ENCODE measurements at places on chromosomes 12 and 14.
A peak's percentile ranks its signal among the peaks of the same experiment; 100 is the strongest.

- peak; percentile 55 for DNase-seq
Measured at GRCh38 chr12:79927772-79928474, 7.0 kb downstream of the PPP1R12A start.

DNA sequence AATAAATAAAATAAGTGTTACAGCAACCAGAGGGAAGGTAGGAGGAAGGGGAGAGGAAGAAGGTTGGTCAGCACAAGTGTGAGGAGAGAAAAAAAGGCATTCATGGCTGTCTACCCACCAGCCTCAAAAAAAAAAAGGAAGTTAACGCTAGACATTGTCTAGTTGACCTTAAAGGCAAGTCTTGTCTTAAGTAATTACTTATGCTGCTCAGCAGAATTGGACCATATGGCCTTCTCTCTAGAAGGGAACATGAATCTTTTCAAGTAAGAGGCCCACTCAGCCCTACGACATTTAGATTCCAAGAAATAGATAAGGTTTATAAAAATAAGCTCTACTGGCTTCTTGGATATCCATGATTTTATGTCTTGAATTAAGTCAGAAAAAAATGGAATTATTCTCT, 172.7 kb downstream of the ETNK1 start:
- DNase-seq: no peak

- DNase-seq: peak; percentile 26
Measured at GRCh38 chr12:84604551-84604950, 308.0 kb downstream of the SLC6A15 start.

DNA sequence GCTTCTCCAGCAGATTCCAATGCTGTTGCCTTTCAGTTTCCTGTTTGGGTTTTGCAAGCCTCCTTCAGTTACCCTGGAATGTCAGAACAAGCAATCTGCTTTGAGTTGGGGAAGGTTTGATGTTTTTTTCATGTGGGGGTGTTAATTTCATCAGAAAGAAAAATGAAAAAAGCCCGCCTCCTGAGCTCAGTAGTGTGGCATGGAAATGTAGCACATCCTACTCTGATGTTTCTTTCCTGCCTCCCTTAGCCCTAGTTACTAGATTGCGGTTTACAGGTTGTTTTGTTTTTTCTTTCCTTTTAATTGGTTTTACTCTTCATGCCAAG, 22.6 kb downstream of the IFNG-AS1 start:
- peak; percentile 50 for DNase-seq

- no peak for DNase-seq
Measured at GRCh38 chr14:90660865-90661570, 155.2 kb downstream of the TTC7B start.

GRCh38 chr14:36518586-36519430, 1.2 kb downstream of the NKX2-1 start:
- no peak for DNase-seq

- DNase-seq: peak; percentile 93
Measured at GRCh38 chr12:54419088-54419887, at the start of gene ITGA5. TSS of gene ITGA5 (minus strand) at chr12:54419266. CDS start at chr12:54419198, 68 bp downstream.

GRCh38 chr12:131830335-131830913, 2.2 kb downstream of the MMP17 start:
- DNase-seq: peak; percentile 97

- DNase-seq: no peak
Measured at GRCh38 chr12:131176926-131177325, 223.2 kb downstream of the ADGRD1 start.

- DNase-seq: no peak
Measured at GRCh38 chr14:101037021-101037817, 133.7 kb upstream of the RTL1 start.

DNA sequence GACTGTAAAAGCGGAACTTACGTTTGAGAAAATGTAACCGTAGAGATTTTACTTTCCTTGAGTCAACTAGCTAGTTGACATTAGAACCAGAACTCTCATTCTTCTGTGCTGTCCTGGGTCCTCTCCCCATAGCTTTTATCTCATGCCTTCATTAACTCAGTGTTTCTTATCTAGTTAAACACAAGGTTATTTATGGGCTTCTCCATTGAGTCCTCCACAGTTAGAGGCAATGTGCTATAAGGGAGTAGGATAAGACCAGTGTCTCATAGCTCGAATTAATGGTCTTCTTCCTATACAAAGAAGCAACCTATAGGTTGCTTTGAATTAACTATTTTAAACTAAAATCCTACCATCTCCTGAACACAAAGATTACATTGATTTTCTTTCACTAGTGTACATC, 129.8 kb downstream of the ACSS3 start:
- DNase-seq: no peak

GRCh38 chr12:318759-319515, 56.3 kb upstream of the SLC6A13 start:
- no peak for DNase-seq

GRCh38 chr12:52798003-52798670, 2.2 kb upstream of the KRT3 start:
- peak; percentile 89 for DNase-seq

GRCh38 chr12:70646850-70647249, 9.6 kb upstream of the PTPRB start:
- peak; percentile 83 for DNase-seq

GRCh38 chr12:52439845-52440244, 5.7 kb upstream of the KRT75 start:
- DNase-seq: no peak

GRCh38 chr12:6272300-6273204, 37.9 kb upstream of the PLEKHG6 start:
- DNase-seq: no peak

DNA sequence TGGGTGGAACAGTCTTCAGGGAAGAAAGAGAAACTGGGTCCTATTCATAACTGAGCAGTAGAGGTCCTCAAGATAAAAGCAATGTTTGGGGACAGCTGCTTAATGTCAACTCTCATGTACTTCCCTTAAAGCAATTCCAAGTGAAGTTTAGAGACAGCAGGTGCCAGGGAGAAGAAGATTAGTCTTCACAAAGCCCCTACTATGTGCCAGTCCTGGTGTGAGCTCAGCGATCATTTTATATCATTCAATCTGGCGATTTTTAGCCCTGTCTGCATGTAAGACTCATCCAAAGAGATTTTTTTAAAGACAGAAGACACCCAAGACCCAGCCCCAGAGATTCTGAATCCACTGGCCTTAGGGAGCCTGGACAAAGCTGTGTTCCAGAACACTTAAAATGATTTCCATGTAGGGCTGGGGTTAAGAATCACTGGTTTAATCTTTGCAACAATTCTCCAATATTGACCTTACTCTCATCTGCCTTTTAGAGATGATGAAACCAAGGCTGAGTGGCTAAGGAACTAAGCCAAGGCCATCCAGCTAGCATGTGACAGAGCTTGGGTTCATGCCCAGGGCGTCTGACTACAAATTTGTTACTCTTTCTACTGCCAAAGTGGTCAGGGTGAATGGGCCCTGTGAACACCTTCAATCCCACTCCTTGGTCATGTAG, 404.5 kb upstream of the TBX3 start:
- DNase-seq: peak; percentile 24

DNA sequence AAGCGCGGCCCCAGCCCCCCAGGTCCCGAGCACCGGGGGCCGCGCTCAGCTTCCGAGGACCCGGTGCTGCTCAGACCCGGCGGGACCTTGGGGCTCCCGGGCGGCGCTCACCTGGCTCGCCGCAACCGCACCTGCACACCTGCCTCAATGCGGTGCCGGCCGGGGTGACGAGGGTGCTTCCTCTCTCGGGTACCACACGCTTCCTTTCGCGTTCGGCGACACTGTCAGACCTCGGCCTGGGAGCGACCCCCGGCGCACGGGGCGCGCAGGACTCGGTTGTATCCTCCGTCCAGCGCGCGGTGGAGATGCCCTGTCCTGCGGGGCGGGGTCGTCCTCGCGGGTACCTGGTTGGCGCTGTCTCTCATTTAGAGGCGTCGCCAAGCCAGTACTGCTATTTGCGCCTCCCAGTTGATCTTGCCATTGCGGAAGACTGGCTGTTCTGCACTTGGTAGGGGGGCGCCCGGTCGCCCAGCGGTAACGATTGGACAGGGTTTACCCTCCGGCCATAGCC, 718 bp downstream of the PACS2 start:
- peak; percentile 50 for DNase-seq

GRCh38 chr12:29270446-29270845, 110.5 kb downstream of the ERGIC2 start:
- no peak for DNase-seq

Data from GM23248 (cell line).